ENCODE measurements at places on chromosomes 2 and 18.

GRCh38 chr2:59413751-59414570 is 1139.5 kb downstream of the BCL11A start:
- no peak for DNase-seq

- DNase-seq = no peak
Observed at GRCh38 chr2:237209885-237210284, 124.2 kb downstream of the COPS8 start.

DNA sequence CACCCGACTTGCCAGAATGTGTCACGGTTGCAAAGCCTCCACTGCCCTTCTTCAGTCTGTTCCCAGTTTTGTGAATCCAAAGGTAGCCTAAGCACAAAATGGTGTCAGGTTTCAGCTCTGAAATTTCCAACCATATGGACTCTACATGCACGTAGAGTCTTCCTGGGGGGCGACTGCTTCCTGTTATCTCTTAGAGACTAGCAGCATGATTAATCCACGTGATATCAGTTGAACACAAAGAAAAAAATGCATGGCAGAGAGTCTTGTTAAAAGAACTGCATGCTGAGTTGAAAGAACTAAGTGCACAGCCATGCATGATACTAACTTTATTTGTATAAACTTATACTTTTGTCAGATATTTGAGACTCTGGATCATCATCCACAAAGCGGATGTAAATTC is 404.4 kb downstream of the SOCS6 start:
- DNase-seq = no peak

DNA sequence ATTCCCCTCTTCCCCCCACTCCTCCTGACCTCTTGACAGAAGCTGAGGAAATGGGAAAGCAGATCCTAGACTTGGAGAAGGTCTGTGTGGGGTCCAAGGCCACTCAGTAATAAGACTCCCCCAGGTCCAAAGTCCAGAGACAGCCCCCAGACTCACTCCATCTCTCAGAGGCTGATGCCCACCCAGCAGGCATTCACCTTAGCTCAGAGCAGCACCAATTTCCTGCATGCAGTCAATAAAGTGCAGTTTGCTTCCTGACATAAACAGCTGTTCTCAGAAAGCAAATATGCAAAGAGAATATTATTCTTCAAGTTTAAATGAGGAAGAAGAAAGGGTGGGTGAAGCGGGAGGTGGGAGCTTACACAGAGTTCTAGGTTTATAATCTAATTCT is 84.1 kb upstream of the RTN4 start:
- DNase-seq = no peak

DNA sequence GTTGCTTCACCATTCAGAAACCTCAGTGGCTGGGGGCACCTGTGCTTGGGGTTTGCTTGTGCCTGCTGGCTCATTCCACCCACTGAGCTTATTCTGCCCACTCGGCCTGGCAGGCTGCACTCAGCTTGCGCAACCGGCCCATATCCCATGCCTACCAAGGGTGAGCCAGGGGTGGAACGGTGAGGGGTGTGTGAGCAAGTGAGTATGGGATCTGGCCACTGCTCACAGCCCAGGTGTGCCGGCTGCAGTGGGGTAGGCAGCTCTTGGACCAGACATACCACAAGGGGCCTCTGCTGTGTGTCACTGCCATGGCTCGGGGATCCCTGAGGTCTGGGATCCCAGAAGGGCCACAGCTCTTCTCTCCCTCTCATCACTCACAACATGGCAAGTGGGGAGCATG is 1000.5 kb upstream of the CRIM1 start:
- no peak for DNase-seq

DNA sequence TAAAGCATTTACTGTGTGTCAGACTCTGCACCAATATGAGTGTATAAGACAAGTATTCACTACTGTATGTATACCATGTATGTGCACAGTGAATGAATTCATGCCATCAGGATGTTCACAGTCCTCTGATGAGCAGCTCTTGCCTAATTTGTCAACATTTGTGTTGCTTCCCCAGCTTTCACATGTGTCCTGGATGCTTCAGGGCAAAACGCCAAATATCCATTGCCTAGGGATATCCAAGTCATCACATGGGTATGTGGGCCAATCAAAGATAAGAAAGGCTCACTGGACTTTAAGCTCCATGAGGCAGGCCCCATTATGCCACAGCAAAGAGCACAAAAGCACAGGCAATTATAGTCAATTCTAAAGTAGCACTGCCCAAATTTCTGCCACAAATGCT is 134.2 kb upstream of the CHAC2 start:
- no peak for DNase-seq

DNA sequence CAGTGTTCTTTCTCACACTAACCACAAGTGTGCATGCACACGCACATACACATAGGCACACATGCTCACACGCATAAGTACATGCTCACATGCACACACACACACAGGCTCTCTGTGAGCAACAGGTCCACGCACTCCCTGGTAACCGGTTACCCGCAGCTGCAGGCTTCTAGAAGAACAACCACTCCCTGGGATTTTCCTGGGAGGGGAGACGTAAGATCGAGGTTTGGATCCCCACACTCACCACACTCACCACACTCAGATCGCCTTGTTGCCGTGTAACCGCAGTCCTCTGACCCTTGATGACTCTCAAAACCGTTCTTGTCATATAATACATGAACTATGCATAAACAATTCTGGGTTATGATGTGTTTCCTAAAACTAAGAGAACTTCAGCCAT is 42.2 kb downstream of the TTC32 start:
- no peak for DNase-seq

- DNase-seq = no peak
Observed at GRCh38 chr2:237044281-237044680, 41.4 kb upstream of the COPS8 start.

DNA sequence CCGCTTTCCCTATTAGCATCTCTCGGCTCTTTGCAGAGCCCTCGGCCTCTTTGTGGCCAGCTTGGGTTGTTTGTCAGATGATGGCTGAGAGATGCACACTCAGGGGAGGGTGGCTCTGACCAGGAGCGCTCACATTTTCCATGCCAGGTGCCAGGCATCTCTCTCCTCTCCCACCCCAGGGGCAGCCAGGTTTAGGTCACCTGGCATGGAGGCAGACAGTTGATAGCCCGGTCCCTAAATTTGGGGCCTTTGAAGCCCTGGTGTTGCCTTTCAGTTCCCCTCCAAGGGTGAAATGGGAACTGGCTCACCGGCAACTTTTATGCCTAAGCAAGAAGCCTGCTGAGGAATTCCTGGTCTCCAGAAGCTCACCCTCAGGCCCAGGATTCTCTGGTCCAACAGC is 19.1 kb downstream of the LBH start:
- DNase-seq = no peak

DNA sequence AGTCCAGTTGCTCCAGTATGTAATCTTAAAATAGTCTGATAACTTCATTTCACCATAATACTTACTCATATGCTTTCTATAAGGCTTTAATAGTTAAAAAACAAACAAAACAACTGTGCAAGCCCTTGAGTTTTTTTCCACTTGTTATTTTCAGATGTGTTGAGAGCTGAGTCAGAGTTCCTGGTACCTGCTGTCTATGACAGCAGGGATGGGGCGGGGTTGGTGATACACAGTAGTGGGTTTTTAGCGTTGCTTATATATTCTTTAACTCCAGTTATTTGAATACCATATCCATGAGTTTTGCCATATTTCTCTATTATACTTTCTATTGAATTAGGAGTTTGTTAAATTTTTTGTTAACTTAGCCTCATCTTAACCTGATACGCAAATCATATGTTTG is 5.0 kb downstream of the NAPG start:
- DNase-seq = no peak

GRCh38 chr2:181352158-181352557 is 105.0 kb upstream of the ITGA4 start:
- peak; percentile 42 for DNase-seq

GRCh38 chr18:22344908-22345670 is 72.6 kb downstream of the CTAGE1 start:
- DNase-seq = no peak
